ENCODE measurements at places on chromosomes 7 and 10.

- DNase-seq, result no peak
Observed at GRCh38 chr7:126608339-126608776, 644.4 kb downstream of the GRM8 start.

- no peak for DNase-seq
Observed at GRCh38 chr7:19772841-19773760, at the start of gene TMEM196. TSS of gene TMEM196 (minus strand) at chr7:19773617. CDS start at chr7:19772696, 921 bp downstream.

DNA sequence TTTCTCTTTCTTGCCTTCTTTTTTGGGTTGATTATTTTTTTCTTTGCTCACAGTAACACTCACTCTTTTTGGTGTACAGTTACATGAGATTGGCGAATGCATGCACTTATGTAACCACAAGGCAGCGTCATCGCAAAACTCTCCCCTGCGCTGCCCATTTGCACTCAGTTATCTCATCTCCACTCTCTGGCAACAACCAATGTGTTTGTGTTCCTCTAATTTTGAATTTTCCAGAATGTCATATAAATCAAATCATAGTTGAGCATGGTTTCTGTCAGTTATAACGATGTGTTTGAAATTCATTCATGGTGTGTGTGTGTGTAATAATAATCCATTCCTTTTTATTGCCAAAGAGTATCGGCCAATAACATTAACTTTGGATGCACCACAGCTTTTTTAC, 23.0 kb upstream of the IGFBP3 start:
- DNase-seq, result no peak

DNA sequence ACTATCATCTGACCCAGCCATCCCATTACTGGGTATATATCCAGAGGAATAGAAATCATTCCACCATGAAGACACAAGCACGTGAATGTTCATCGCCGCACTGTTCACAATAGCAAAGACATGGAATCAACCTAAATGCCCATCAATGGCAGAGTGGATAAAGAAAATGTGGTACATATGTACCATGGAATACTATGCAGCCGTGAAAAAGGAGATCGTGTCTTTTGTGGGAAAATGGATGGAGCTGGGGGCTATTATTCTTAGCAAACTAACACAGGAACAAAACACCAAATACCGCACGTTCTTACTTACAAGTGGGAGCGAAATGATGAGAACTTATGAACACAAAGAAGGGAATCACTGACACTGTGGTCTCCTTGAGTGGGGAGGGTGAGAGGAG, 9.8 kb upstream of the KNDC1 start:
- no peak for DNase-seq

DNA sequence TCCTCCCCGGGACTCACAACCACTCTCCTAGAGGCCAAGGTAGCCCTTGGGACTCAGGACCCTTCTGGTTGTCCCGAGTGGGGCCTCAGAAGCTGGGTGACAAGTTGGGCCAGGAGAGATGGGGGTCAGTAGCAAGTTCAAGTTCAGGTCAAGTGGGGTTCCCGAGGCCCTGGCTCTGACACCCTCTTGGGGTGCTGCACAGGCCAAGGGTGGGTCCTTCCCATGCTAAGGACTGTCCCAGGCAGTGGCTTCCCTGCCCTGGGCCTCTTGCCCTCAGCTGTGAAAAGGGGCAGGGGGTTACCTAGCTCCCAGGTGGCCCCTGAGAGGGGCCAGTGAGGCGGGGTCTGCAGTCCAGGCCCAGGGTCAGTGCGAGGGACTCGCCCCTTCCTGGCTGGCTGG, 115.4 kb upstream of the TNRC18 start:
- DNase-seq, result no peak

DNA sequence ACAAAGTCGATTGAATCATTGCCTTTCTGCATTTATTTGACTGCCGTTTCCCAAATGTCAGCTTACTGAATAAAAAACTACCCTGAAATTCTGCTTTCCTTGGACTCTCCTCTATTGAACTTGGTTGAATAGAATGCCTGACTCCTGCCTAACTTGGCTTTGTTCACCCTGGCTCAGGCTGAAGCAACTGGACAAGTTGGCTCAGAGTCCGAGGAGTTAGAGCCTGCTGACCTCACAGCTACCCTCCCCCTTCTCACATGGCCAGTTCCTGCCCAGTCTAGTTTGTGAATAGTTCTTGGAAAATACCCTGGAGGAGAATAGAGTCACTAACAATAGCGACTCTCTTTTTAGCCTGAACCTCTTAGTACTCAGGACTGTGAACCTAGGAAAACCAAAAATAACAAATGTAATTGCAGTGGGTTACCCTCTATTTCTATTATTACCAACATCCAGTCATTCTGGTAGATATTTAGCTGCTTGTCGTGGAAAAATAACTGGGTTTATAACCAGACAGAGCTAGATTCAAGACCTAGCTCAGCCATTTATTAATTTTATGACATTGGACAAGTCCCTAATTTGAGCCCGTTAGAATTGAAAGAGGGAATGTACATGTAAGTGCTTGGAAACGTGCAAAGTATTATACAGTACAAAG, 17.3 kb upstream of the NRBF2 start:
- no peak for DNase-seq

DNA sequence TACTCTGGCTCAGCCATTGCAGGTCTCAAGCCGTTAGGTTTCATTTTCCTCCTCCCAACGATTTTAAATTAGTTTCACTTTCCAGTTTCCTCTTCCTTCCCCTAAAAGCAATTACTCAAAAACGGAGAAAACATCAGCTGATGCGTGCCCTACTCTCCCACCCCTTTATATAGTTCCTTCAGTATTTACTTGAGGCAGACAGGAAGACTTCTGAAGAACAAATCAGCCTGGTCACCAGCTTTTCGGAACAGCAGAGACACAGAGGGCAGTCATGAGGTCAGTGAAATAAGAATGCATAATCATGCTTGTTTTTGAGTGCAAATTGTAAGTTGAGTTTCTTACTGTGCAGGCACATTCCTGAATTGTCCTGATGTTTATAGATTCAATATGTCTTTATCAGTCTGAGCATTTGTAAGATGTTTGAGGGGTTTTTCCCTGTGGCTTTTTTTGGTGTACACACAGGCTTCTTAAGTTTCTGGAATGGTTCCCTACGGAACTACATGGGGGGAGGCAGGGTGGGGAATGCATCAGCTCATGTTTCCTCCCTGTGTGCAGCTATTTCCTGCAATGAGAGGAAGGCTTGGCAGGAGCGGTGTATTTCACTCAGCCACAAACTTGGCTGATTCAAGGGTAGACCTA, at the start of gene IFIT3:
Gene IFIT3, plus strand, starts transcription at position 195 of the 639 bp plus-strand sequence. Its CDS starts 77 bp downstream, at position 272.
- no peak for DNase-seq

DNA sequence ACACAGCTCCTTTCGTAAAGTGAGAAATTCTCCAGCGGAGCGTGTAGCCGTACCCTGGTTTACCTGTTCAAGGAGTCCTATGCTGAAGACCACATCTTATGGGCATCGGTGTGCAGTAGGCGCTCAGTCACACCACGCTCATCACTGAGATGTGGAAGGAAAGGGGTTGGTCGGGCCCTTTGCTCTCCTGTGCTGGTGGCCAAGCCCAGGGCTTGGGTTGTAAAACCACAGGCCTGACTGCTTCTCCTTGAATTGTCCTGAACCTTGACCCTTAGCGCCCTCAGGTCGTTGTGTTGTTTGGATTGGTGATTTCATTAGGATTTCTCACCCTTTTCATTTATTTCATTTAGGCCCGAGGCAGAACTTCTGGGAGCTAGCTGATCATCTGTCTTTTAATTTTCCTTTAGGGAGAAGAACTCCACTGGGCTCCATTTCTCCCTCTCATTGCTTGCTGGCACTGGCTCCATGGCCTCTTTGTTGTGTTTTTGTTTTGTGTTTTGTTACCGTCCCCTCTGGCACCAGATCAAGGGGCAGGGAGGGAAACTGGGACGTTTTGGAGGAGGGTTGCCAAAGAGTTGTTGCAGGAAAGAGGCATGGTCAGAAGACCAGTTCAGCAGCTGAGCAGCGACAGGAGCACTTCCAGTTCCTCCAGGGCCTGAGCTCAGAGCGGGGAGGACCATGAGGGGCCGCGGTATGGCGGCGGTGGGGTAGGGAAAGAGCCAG, 511.4 kb upstream of the GALNT17 start:
- DNase-seq, result no peak

DNA sequence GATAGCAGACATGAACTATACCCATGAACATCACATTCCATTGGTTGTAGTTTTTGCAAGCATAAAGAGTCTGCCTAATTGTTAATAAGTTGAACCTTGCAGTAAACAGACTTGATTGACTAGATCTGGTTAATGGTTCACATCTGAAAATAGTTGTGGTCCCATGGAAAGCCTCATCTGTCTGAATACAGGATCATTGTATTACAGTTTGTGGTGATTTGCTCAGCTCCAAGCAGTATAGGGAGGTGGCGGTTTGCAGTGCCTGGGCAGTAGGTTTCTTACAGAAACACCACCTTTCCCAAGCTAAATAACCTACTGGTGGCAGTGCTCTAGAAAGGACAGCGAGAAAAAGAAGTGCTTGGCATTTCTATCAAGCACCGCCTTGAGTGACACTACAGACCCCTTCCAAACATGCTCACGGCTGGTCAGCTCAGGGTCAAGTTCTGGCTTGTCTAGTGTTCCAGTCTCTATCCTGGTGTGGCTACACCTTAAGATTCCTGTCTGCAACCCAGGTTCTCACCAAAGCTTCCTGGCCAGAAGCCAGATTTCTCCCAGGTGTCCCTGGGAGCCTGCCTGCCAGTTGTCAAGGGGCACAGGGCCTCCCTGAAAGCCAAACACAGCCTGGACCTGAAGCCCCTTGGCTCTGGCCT, 119.9 kb downstream of the FANK1 start:
- DNase-seq, result no peak

- DNase-seq, result no peak
Observed at GRCh38 chr7:84058311-84059076, 136.1 kb downstream of the SEMA3A start.
